T-helper 17 cell (primary cell): ENCODE measurements at places on chromosomes 16 and 17.

GRCh38 chr17:41737680-41738023, 3.2 kb upstream of the HAP1 start:
- no peak for DNase-seq

DNA sequence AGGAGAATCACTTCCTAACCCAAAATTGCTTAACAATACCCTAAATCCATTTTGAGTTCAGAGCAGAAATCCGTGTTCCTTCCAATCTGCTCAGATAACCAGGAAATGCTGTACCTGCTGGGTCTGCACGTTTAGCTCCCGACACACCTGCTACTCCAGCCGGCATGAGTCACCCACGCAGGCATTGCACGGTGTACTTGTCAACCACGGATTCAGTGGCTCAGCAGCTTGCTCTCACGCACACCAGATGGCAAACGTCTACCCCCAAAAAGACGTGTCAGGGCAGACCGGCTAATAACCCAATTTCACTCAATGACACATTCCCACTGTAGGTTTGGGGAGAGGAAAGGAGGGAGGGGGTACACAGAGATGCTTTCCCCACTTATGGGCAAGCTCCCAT, 468.1 kb downstream of the SOX9 start:
- no peak for DNase-seq

GRCh38 chr16:52781005-52781630, 234.2 kb upstream of the TOX3 start:
- DNase-seq: no peak

- DNase-seq: no peak
Measured at GRCh38 chr17:74677558-74678466, 34.9 kb downstream of the CD300LF start.

GRCh38 chr16:78591682-78592103, 492.2 kb downstream of the WWOX start:
- DNase-seq: no peak

DNA sequence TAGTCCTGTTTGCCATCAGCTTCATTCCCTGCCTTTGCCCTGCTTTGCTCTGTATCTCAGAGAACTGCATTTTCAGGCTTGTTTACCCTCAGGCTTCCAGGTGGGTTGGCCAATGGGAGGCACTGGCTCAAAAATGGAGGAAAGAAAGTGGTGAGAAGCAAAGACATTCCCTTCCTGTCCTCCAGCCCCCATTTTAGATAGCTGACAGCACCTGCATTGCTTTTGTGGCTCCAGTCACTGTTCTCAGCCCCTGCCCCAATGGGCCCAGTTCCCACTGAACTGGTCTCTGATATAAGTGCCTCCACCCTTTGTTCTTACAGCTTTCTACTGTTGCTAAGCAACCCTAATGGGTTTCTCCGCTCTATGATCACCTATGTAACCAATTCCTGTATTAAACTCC, 19.4 kb upstream of the SDK2 start:
- no peak for DNase-seq
